ENCODE measurements at places on chromosomes 13 and 19.

- DNase-seq, result no peak
Measured at GRCh38 chr13:91768746-91769145, 370.3 kb downstream of the GPC5 start.

DNA sequence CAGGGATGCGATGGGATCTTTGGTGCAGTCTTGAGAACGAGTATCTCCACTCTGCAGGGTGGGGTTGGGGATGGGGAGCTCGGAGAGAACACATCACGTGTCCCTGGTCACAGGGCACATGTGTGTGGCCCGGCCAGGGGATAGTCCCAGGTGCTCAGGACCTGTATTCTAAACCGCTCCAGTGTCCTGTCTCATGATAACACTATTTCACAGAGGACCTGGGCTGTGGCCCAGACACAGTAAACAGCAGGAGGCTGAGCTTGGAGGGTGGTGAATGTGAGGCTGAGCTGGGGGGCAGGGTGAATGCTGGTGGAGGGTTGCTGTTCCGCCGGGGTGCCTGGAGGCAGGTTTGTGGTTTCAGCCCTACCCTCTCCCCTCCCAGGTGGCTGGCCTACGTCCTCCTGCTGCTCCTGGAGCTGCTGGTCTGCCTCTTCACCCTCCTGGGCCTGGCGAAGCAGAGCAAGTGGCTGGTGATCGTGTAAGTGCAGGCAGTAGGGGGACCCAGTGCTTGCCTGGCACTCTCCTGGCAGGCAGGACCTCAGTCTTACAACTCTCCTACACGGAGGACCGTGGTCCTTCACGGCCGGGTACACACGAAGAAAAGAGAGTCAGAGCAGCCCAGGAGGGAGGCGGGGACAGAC is 11.1 kb downstream of the TTYH1 start:
- DNase-seq, result no peak

- DNase-seq, result peak; percentile 22
Measured at GRCh38 chr13:59677966-59678814, 485.5 kb downstream of the DIAPH3 start.

GRCh38 chr13:28819735-28820098 is 422 bp upstream of the MTUS2 start:
- no peak for DNase-seq

- DNase-seq, result no peak
Measured at GRCh38 chr13:101554420-101555125, 102.1 kb downstream of the ITGBL1 start.

- DNase-seq, result no peak
Measured at GRCh38 chr13:110334841-110335490, 27.9 kb downstream of the COL4A2 start.

GRCh38 chr19:41646589-41647204 is 19.8 kb upstream of the CEACAM4 start:
- no peak for DNase-seq

DNA sequence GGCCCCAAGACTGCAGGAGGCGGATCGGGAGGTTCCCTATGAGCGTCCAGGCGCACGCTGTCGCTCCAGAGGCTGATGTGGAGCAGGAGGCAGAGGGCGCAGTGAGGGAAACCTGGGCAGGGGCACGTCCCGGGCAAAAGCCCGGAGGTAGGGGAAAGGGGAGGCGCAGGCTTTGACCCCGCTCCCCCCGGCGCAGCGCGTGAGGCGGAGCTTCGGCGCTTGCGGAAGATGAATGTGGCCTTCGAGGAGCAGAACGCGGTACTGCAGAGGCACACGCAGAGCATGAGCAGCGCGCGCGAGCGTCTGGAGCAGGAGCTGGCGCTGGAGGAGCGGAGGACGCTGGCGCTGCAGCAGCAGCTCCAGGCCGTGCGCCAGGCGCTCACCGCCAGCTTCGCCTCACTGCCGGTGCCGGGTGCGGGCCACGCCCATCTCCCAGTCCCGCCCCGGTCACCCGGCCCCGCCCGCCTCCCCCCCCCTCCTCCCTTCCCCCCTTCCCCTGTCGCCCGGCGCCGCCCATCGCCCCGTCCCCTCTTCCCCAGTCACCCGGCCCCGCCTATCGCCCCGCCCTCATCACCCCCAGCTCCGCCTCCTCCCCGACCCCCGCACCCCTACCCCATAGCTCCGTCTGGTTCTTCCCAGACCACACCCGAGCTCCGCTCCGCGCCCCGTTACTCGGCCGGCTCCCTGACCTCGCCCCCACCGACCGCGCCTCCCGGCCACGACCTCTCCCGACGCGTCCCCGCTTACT is 4.1 kb downstream of the HMG20B start:
- no peak for DNase-seq

GRCh38 chr13:59437544-59438301 is 726.0 kb downstream of the DIAPH3 start:
- DNase-seq, result no peak

DNA sequence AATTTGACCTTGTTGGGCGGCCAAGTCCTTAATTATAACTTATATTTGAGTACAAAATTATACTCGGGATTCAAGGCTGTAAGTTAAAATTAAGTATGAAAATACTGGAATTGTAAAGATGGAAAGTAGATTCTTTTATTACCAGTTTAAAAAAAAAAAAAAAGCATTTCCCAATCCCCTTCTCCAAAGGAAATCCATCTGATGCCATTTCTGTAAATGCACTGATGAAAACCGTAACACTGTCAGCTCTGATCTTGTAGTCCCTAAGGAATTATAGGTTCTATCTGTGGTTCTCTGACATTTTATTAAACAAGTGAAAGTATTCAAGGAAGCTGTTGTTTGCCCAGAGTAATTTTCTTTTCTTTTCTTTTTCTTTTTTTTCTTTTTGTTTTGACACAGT is 41.6 kb upstream of the HNRNPA1L2 start:
- no peak for DNase-seq

DNA sequence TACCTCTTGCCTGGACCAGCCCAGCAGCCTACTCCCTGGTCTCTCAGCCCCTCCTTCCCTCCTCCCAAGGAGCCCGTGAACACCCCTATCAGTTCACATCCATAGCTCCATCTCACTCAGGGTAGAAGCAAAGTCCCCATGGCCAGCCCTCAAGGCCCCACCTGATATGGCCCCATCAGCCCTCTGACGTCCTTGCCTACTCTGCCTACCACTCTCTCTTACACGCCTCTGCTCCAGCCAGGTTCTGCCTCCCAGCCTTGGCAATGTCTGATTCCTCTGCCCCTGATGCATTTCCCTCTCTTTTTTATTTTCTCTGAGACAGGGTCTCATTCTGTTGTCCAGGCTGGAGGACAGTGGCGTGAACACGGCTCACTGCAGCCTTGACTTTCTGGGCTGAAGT is 7.9 kb upstream of the SERTAD3 start:
- no peak for DNase-seq

DNA sequence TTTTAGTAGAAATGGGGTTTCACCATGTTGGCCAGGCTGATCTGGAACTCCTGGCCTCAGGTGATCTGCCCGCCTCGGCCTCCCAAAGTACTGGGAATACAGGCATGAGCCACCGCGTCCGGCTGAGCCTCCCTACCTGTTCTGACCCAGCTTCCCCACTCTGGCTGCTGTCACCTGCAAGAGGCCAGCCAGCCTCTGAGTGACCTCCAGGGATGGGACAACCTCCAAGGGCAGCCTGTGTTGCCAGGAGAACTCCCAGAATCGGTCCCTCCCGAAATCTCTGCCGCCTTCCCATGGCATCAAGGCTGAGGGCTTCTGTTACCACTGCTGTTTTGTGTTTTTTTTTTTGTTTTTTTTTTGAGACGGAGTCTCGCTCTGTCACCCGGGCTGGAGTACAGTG is 11.3 kb downstream of the CERS4 start:
- no peak for DNase-seq

GRCh38 chr13:27311518-27312210 is 41.0 kb downstream of the RASL11A start:
- DNase-seq, result no peak

- DNase-seq, result no peak
Measured at GRCh38 chr13:95180513-95181245, 120.6 kb downstream of the ABCC4 start.

- DNase-seq, result no peak
Measured at GRCh38 chr19:54040003-54040402, 23.7 kb downstream of the VSTM1 start.

DNA sequence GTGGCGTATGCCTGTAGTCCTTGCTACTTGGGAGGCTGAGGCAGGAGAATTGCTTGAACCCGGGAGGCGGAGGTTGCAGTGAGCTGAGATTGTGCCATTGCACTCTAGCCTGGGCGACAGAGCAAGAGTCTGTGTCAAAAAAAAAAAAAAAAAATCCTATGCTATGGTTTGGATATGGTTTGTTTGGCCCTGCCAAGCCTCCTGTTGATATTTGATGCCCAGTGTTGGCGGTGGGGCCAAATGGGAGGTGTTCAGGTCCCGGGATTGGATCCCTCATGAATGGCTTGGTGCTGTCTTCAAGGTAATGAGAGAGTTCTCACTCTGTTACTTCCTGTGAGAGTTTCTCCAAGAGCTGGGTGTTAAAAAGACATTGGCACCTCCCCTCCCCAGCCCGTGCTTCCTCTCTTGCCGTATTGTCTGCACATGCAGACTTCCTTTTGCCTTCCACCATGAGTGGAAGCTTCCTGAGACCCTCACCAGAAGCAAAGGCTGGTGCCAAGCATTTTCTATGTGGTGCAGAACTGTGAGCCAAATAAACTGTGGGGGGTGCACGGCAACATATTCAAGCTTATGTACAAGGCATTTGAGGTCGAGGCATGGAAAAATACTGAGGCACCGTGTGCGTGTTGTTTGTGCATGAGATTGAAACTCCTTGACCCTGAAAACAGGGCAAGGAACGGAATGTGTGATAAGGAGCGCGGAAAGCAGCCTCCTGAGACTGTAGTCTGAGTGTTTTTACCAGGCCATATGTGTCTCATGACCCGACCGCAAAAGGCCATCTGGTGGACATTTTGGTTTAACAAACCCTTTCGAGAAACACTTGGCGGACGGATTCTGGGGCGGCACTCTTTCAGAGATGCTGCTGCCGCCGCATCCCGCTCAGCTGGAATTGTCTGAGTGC is 7.3 kb downstream of the SIGLEC9 start:
- DNase-seq, result no peak

- DNase-seq, result no peak
Measured at GRCh38 chr13:85828094-85828684, 29.0 kb upstream of the SLITRK6 start.

- DNase-seq, result no peak
Measured at GRCh38 chr13:102589301-102589822, 7.4 kb upstream of the TPP2 start.

DNA sequence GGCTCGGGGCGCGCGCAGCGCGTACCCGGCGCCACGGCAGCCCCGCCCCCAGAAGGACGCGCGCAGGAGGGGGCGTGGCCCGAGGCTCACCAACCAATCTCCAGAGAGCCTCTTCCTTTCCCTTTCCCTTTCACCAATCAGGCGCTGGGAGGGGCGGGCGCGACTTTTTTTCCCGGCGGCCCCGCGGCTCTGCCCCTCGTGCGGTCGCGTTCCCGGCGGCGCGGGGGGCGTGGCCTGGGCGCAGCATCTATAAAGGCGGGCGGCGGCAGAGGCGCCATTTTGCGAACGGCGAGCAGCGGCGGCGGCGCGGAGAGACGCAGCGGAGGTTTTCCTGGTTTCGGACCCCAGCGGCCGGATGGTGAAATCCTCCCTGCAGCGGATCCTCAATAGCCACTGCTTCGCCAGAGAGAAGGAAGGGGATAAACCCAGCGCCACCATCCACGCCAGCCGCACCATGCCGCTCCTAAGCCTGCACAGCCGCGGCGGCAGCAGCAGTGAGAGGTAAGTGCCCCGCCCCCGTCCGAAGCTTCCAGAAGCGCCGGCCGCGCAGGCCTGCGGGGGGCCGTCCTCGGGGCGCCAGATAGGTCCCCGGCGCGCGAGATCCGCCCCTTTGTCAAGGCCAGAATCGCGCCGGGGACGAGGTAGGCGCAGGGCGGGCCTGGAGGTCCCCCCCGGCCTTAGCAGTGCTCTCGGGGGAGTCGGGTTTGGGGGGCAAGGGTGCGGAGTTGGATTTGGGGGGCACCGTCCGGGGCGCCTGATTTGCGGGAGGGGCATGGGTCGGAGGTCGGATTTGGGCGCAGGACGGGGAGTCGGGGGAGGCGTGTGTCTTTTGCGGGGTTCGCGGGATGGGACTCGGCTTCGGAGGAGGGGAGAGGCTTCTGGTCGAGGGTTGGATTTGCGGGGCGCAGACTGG is 12.5 kb downstream of the PEAK3 start:
- DNase-seq, result peak; percentile 79
